Amygdala (tissue), 56 donors: ENCODE measurements at places on chromosomes 1 and 21.

DNA sequence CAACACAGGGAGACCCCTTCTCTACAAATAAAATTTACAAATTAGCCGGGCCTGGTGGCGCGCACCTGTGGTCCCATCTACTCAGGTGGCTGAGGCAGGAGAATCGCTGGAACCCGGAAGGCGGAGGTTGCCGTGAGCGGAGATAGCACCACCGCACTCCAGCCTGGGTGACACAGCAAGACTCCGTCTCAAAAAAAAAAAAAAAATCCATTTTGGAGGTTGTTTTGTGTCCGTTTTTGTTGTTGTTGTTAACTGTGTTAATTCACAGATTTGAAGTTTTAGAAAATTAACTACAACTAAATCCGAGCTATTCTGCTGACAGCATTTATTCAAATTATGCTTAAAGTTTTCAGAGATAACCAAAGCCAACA, 618 bp downstream of the CLCC1 start:
- no peak for DNase-seq

DNA sequence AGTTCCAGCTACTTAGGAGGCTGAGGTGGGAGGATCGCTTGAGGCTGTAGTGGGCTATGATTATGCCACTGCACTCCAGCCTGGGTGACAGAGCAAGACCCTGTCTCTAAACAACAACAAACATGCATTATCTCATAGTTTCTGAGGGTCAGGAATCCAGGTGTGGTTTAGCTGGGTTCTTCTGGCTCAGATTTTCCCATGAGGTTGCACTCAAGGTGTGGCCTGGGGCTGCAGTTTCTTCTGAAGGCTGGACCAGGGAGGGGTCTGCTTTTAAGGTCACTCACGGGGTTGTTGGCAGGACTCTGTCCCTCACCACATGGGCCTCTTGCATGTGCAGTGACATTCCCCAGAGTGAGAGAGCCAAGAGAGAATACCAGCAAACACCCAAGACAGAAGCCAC, 77.0 kb downstream of the EPHB2 start:
- no peak for DNase-seq

- no peak for DNase-seq
Observed at GRCh38 chr1:93652323-93652949, 29.2 kb downstream of the BCAR3 start.

GRCh38 chr1:36944883-36945282, 89.4 kb downstream of the GRIK3 start:
- no peak for DNase-seq

DNA sequence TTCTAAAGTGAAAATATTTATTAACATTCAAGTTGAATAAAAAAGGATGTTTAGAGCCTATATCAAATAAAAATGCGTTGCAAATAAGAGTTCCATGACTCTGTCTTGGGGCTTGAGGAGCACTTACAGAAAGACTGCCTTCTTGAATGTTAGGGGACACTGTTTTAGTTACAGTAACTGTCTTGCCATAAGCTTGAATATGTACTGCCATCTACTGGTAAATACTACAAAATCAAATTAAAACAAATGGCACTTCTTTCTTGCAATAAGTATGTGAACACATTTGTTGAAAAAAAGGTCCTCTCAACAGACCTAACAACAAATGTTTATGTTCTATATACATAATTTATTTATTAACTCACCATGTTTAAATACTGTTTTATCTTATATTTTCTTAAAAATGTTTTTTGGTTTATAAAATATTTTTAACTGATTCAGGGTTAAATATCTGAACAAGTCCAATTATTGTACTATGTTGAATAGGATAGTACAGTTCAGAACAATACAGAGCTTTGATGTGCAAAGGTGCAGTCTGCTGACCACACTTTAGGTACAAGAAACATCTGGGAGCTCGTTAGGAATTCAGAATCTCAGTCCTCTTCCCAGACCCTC, 199.5 kb downstream of the LRRIQ3 start:
- DNase-seq: no peak
